Esophagus squamous epithelium (tissue), 5 donors: ENCODE measurements at places on chromosomes 2 and 18.
A peak's percentile ranks its signal among the peaks of the same experiment; 100 is the strongest.

GRCh38 chr2:195898505-195899191 lies 170.0 kb downstream of the DNAH7 start:
- no peak overlapping the region for H3K4me3 ChIP-seq
- no peak overlapping the region for H3K27ac ChIP-seq
- H3K4me1 ChIP-seq: no peaks in the 10 kb centered on the region
- no peaks in the 10 kb centered on the region for H3K36me3 ChIP-seq

- DNase-seq: no peak
- H3K4me1 ChIP-seq: no peaks in the 10 kb centered on the region
- no peaks in the 10 kb centered on the region for H3K27me3 ChIP-seq
- no peak overlapping the region for H3K27ac ChIP-seq
- H3K4me3 ChIP-seq: no peak overlapping the region
Observed at GRCh38 chr2:209147981-209148380, 275.9 kb upstream of the MAP2 start.

GRCh38 chr2:8137801-8138200 lies 544.1 kb upstream of the ID2 start:
- no peak overlapping the region for H3K4me3 ChIP-seq
- no peaks in the 10 kb centered on the region for H3K4me1 ChIP-seq
- no peak overlapping the region for H3K27ac ChIP-seq
- no peaks in the 10 kb centered on the region for H3K27me3 ChIP-seq

DNA sequence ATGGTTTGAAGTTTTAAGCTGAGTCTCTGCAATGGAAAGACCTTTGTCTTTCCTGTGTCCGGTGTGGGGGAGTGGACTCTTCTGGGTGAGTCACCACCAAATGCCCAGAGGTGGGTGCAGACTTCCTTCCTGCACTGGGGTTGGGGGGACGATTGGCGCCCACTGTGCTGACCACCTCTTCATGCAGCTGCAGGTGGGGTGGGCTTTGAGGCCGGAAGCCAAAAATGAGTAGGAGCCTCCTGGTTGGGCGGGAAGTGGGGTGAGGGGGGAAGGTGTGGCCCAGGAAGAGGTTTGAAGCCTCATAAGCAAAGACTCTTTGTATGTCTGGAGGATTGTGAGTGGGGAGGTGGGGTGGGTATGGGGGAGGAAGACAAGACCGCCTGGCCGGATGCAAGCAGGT lies 27.6 kb downstream of the PAX8 start:
- H3K27me3 ChIP-seq: no peaks in the 10 kb centered on the region
- H3K27ac ChIP-seq: no peak overlapping the region
- H3K4me1 ChIP-seq: peaks cover 9% of the 10 kb centered on the region
- H3K4me3 ChIP-seq: no peak overlapping the region
- DNase-seq: no peak

DNA sequence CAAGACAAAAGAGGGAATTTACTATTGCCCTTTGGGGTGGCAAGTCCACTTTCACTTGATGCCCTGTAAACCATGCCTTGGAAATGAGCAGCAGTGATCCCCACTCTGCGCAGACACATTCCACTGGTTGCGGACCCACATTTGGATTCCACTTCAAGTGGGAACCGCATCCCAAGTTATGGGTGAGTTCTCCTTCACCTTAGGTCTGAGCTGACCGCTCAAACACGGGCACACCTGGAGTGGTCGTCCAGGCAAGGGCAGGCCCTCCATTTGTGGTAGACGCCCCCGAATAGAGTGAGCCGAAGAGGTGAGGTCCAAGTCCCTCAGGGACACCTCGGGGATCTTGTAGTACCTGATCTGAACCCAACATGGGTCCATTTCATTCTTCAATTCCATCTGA lies 9.8 kb upstream of the AGXT start:
- DNase-seq: no peak
- no peak overlapping the region for H3K27ac ChIP-seq
- H3K27me3 ChIP-seq: no peaks in the 10 kb centered on the region
- no peaks in the 10 kb centered on the region for H3K36me3 ChIP-seq
- H3K4me3 ChIP-seq: no peak overlapping the region

GRCh38 chr2:129812071-129812470 lies 167.4 kb upstream of the RAB6C start:
- no peak for DNase-seq
- no peaks in the 10 kb centered on the region for H3K4me1 ChIP-seq
- H3K27ac ChIP-seq: no peak overlapping the region
- no peak overlapping the region for H3K4me3 ChIP-seq
- H3K36me3 ChIP-seq: no peaks in the 10 kb centered on the region

- H3K27ac ChIP-seq: no peak overlapping the region
- DNase-seq: no peak
- H3K36me3 ChIP-seq: no peaks in the 10 kb centered on the region
- no peaks in the 10 kb centered on the region for H3K27me3 ChIP-seq
Observed at GRCh38 chr2:142531377-142531776, 346.1 kb upstream of the KYNU start.

GRCh38 chr2:55003706-55004639 lies 46.3 kb downstream of the RTN4 start:
- DNase-seq: no peak
- H3K4me1 ChIP-seq: peaks cover 6% of the 10 kb centered on the region
- no peak overlapping the region for H3K4me3 ChIP-seq
- no peak overlapping the region for H3K27ac ChIP-seq

DNA sequence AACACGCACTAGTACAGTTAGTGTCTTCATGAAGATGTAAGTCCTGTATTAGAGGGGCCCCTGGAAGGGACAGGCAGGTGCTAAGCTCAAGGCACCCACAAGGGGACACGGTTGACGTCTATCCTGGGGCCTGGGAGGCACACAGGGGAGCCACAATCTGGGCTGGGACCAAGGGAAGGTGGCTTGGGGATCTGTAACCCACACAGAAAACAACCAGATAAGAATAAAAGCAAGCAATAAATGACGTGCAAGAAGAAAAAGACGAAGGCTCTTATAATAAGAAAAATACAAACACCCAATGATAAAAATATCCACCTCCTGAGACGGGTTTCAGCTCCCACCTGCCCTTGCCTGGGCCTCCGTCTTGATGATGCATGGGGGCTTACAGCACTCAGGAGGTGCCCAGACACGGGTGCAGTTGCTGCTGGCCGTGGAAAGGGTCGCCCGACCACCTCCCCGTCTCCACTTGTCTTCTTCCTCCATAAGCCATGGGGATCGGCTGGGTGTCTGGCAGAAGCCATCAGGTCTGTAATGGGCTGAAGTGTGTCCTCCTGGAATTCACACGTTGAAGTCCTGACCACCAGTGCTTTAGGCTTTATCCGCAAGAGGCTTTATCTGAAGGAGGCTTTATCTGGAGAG lies 73.9 kb downstream of the TWIST2 start:
- H3K4me3 ChIP-seq: no peak overlapping the region
- H3K27me3 ChIP-seq: no peaks in the 10 kb centered on the region
- no peak overlapping the region for H3K27ac ChIP-seq
- H3K36me3 ChIP-seq: no peaks in the 10 kb centered on the region
- no peak for DNase-seq

GRCh38 chr2:100957996-100958653 lies 44.0 kb upstream of the RPL31 start:
- H3K27ac ChIP-seq: peak overlapping the region; percentile 42
- H3K4me3 ChIP-seq: no peak overlapping the region
- H3K36me3 ChIP-seq: no peaks in the 10 kb centered on the region
- no peak for DNase-seq
- H3K27me3 ChIP-seq: no peaks in the 10 kb centered on the region

DNA sequence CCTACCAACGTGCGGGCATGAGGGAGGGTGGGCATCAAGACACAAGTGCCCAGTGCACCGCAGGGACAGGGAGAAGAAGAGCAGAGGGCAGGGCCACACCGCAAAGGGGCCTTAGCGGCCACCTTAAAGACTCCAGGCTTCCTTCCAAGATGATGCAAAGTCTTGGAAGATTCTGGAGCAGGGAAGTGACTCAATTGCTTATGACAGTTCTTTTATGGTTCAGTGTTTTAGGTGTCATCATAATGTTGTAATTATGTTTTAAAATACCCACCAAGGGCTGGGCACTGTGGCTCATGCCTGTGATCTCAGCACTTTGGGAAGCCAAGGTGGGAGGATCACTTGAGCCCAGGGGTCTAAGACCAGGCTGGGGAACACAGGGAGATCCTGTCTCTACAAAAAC lies 44.5 kb upstream of the SEMA4C start:
- DNase-seq: no peak
- H3K27ac ChIP-seq: no peak overlapping the region
- H3K4me3 ChIP-seq: no peak overlapping the region
- H3K36me3 ChIP-seq: no peaks in the 10 kb centered on the region
- peaks cover 40% of the 10 kb centered on the region for H3K4me1 ChIP-seq
- H3K27me3 ChIP-seq: no peaks in the 10 kb centered on the region

DNA sequence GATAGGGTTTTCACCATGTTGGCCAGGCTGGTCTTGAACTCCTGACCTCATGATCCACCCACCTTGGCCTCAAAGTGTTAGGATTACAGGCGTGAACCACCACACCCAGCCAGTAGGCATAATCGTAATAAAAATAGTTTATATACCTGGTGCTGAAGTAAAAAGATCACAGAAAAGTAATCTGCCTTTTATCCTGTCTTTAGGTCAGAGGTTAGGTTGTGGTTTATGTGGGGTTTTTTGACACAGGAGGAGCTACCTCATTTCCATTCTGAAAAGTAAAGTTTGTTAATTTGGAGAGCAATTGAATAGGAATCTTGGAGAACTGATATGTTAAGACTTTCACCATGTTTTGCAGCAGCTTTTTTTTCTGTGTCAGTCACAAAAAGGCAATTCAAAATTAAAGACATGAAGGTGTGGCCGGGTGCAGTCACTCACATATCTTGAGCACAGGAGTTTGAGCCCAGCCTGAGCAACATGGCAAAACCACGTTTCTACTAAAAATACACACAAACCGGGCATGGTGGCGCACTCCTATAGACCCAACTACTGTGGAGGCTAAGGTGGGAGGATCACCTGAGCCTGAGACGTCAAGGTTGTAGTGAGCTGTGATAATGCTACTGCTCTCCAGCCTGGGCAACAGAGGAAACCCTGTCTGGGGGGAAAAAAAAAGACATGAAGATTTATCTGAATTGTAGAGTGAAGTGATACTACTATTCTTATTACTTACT lies 31.5 kb downstream of the CCNT2 start:
- DNase-seq: no peak
- no peaks in the 10 kb centered on the region for H3K27me3 ChIP-seq
- peaks cover 3% of the 10 kb centered on the region for H3K4me1 ChIP-seq
- H3K36me3 ChIP-seq: no peaks in the 10 kb centered on the region

DNA sequence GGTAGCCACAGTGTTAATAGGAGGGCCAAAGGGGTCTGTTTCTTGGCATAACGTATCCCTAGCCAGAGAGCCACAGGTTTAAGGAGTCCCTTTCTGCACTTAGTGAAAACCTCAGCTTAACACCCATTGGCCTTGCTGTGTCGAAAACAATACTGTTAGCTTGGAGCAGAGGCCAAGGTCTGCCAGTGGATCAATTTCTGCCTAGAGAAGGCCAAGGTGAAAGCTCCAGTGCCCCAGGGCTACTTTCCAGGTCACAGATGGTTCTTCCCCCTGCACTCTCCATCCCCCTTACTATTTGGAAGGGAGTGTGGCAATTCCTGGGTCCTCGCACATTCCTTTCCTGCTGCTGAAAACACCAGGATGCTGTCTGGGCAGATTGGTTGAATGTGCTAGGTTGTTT lies 74.8 kb upstream of the TNP1 start:
- no peak for DNase-seq
- peaks cover 4% of the 10 kb centered on the region for H3K4me1 ChIP-seq
- no peak overlapping the region for H3K27ac ChIP-seq
- H3K27me3 ChIP-seq: no peaks in the 10 kb centered on the region
- H3K4me3 ChIP-seq: no peak overlapping the region

DNA sequence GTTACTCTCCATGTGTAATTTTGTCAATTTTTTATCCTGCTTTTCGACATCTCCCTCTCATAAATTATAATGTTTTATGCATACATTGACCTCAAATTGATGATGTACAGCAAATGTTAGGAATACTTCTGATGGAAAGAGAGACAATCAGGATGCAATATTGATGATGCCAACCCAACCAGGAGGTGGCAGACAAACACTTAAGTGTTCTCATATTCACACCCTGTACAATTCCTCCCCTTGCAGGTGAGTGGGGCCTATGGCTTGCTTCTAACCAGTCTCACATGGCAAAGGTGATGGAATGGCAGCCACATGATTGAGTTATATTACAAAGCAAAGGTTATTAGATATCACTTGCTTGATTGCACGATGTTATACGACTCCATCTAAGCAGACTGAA lies 594.3 kb upstream of the REG3G start:
- H3K4me1 ChIP-seq: no peaks in the 10 kb centered on the region
- no peaks in the 10 kb centered on the region for H3K36me3 ChIP-seq
- H3K4me3 ChIP-seq: no peak overlapping the region
- no peaks in the 10 kb centered on the region for H3K27me3 ChIP-seq

DNA sequence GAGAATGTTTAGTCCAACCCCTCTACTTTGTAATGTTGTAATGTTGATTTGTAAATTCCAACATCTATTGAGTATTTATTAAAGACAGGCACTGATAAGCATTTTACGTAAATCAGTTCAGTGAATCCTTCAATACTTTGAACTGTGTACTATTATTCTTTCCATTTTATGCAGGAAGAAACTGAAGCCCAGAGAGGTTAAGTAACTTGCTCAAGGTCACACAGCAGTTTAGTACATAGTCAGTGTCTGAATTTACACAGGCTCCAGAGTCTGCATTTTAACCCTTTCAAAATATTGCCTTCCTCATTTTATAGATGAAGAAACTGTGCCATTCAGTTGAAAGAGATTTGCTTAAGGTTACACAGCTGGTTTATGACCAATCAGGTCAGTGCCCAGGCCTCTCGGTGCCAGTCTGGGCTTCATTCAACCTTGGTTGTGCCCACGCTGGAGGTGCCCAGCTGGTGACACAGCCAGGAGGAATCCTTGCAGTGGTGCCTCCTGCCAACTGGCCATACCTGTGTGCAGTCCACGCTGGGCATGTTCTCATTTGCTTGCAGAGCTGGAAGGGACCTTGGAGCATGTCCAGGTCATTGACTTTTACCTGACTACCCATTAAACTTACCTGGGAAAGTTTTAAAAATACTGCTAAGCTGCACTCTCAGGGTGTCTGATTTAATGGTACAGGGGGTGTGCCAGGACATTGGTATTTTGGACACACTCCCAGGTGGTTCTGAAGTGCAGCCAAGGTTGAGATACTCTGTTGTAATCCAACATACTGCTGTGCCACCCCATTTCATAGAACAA lies 74.3 kb upstream of the CYRIA start:
- no peaks in the 10 kb centered on the region for H3K27me3 ChIP-seq
- no peaks in the 10 kb centered on the region for H3K4me1 ChIP-seq
- no peak overlapping the region for H3K27ac ChIP-seq

- no peak for DNase-seq
- no peak overlapping the region for H3K4me3 ChIP-seq
- H3K27ac ChIP-seq: no peak overlapping the region
- no peaks in the 10 kb centered on the region for H3K27me3 ChIP-seq
- H3K4me1 ChIP-seq: no peaks in the 10 kb centered on the region
Observed at GRCh38 chr2:137316075-137316474, 550.7 kb downstream of the THSD7B start.

GRCh38 chr2:238164906-238165287 lies 6.1 kb downstream of the ERFE start:
- H3K36me3 ChIP-seq: peaks cover 36% of the 10 kb centered on the region
- peaks cover 51% of the 10 kb centered on the region for H3K27me3 ChIP-seq
- H3K4me3 ChIP-seq: no peak overlapping the region
- DNase-seq: no peak
- peaks cover 30% of the 10 kb centered on the region for H3K4me1 ChIP-seq
- H3K27ac ChIP-seq: no peak overlapping the region

- H3K4me3 ChIP-seq: no peak overlapping the region
- no peak overlapping the region for H3K27ac ChIP-seq
- no peaks in the 10 kb centered on the region for H3K36me3 ChIP-seq
- H3K27me3 ChIP-seq: no peaks in the 10 kb centered on the region
Observed at GRCh38 chr2:222882484-222882928, 21.7 kb downstream of the ACSL3 start.
